ENCODE measurements at places on chromosomes 6 and 20.

DNA sequence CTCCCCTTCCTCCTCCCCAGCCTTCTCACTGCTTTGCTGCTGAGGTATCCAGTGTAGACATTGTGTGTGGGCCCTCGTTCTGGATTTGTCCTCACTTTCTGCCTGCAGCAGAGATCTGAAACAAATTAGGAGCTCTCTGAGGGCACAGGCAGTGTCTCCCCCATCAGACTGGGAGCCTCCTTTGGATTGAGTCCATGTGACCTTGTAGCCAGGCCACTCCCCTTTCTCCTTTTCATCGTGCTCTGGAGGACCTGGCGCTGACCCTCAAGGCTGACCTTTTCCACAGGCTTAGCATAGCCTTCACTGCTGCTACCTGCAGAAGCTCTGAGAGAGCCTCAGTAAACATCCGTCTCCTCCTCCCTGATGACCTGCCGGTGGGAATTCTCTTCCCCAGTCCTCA, 26.2 kb downstream of the VEGFA start:
- no peak for DNase-seq

DNA sequence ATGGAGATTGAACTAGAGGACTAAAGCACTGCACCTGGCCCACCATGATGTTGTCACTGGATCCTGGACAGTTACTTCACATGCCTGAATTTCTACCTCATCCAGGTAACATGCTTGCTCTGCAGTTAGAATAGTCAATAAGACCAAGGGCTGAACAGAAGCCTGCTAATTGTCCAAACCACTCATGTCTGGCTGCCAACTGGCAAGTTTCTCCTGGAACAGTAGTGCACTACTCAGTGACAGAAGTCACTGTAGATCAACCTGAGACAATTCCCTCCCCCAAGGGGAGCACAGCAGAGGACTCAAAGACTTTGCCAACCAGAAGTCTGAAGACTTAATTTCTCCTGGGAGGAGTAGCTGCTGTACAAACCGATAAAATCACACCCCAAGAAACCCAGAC, 454.6 kb upstream of the MARCKS start:
- DNase-seq: no peak

GRCh38 chr6:82711105-82711827, 347.6 kb downstream of the TPBG start:
- DNase-seq: no peak

DNA sequence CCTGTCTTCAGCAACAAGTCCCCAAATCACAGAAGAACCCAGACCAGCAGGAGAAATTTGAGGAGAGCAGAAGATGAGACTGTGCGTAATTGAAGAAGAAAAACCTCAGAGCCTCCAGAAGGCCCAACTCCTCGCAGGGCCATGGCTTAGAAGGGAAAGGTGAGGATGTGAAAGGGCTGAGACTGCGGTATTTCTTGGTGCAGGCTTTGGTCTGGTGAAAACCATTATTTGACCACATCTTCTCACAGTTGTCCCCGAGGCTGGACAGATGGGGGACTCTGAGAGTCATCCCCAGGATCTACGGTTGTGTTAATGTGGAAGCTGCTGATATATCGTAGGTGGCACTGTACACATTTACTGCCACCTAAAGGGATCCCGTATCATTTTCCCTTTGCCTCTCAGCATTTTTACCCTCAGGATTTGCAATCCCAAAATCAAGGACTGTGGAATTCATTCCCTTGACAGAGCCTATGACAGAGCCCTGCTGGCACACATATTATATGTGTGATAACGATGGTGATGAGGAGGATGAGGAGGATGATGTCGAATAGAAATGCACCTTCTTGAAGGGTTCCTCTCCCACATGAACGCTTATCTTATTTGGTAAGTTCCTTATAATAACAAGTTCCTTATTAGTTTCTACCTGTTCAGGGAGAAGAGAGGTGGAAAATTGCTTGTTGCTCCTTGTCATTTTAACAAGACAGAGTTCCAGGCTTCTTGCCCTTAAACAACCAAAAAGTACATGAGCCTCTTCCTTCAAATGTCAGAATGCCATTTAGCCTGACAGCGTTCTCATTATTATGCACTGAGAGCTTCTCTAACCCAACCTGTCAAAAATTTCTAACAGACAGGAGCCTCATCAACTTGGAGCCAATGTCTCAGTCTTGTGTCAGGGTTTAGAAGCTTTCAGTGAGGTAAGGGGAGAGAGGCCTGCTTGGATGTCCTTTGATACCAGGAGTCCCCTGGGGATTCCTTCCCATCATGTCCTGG, 135.8 kb downstream of the PXDC1 start:
- no peak for DNase-seq

GRCh38 chr6:117138920-117139319, 126.4 kb upstream of the VGLL2 start:
- DNase-seq: no peak

DNA sequence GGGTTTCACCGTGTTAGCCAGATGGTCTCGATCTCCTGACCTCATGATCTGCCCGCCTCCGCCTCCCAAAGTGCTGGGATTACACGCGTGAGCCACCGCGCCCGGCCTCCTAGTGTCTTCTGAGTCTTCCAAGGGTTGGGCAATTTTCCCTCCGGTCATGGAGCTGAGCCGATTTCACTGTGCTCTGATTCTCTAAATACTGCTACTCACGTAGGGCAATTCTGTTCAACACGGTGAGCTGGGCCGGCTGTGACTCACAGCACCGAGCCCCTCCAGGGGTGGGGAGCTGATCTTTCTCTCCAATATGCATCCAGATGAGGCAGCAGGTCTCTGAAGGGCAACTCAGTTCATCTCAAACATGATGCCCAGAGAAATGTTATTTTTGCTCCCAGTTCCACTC, 71.6 kb upstream of the CD93 start:
- no peak for DNase-seq

DNA sequence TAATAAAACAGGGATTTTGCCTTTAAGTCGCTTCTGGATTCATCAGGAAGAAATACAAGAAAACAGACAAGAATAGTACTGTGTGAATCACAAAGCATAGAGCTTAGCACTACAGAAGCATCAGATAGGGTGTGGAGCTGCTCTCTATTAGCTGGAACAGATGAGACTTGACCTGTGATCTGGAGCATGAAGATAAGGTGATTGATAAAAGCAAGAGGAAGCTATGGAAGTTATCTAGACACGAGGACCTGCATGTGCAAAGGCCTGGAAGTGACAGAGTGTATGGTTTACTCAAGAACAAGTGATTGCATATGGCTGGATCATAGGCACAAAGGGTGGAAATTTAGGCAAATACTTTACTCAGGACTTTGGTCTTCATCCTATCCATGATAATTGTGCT, 112.9 kb upstream of the MLIP start:
- no peak for DNase-seq

- DNase-seq: no peak
Observed at GRCh38 chr6:139533573-139534471, 159.4 kb upstream of the CITED2 start.

DNA sequence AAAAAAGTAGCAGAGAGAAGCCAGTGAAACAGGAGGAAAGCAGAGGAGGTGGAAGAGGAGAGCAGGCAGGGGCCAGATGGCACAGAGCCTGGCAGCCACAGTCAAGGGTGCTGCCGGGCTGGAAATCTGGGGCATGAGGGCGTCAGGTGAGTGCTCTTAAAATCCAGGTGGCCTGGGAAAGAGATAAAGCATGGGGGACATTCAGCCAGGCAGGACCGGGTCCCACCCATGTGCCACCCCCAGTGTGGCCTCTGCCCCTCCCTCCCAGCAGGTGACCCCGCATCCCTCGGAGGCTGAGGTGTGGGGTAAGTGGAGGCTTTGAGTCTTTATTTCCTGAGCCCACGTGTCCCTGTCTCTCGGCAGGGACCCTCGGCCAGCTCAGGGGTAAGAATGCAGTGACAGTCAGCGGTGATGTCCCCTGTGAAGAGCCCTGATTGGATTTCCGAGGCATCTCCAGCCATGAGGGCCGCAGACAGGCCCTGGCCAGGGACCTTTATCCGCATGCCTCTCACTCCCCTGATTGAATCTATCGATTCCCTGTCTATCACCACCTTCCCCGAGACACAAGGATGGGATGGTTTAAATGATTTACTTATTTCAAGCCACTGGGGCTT, 33.8 kb upstream of the SULF2 start:
- no peak for DNase-seq

DNA sequence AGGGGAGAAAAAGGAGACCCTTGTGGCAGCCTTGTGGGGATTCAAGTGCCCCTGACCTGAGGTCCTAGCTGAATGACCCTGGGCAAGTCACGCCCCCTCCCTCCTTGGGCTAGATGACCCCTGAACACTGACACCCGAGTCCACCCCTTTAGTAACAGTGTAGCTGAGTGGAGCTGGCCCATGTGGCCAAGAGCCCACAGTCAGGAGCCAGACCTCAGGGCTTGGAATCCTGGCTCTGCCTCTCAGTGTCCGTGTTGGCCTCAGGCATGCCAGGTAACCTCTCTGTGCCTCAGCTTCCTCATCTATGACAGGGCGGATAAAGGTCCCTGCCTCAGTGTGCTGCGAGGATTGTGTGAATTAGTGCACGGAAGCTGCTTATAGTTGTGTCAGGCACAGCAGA, 14.3 kb downstream of the IP6K3 start:
- no peak for DNase-seq

GRCh38 chr6:21780141-21780540, 186.6 kb downstream of the SOX4 start:
- no peak for DNase-seq

- DNase-seq: no peak
Observed at GRCh38 chr6:170224694-170225660, 65.9 kb downstream of the DLL1 start.

GRCh38 chr6:159959165-159959975, 9.5 kb upstream of the IGF2R start:
- no peak for DNase-seq

GRCh38 chr20:36349384-36350170, 43.4 kb downstream of the DLGAP4 start:
- DNase-seq: no peak

DNA sequence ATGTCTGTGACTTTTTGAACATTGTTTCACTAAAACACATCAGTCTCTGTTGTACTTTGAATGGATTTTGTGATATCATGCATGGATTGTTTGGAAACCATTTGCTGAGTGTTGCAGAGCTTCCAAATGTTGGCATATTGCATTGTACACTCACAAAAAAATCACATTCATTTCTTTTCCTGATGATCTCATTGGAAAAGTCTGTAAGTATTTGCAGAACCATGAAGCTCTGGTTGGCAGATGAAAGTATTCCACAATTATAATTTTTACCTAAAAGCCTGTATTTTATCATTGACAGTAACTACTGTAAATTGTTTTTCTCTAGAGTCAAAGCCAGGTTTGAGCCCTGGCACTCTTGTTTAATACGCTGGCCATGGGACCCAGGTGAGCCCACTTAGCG, 42.1 kb downstream of the VAPB start:
- DNase-seq: no peak

GRCh38 chr6:37354526-37355384, 972 bp downstream of the RNF8 start:
- peak; percentile 33 for DNase-seq

- no peak for DNase-seq
Observed at GRCh38 chr6:104421650-104422049, 438.1 kb downstream of the HACE1 start.

- DNase-seq: no peak
Observed at GRCh38 chr20:6034134-6034969, 19.5 kb downstream of the LRRN4 start.

DNA sequence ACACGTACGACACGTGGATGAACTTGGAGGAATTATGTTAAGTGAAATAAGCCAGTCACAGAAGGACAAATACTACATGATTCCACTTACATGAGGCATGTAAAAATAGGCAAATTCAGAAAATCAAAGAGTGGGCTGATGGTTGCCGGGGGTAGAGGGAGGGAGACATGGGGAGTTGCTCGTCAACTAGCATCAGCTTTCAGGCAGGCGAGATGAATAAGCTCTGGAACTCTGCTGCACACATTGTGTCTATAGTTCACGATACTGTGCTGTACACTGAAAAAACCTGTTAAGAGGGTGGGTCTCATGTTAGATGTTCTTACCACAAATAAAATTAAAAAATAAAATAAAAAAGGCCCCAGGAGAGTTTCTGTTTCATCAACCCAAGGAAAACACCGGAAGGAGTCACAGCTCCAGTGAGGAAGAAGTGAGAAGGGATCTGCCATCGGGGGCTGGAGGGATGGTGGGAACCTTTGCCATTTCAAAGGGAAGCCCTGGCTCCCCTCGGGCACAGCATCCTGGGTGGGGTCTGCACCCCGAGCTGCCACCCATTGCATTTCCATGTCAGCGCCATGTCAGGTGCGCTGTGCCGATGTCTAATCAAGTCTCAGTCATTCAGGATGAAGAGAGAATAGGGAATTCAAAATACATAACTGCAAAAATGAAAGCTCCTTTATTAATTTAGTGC, 98.3 kb downstream of the SLC22A23 start:
- no peak for DNase-seq

- DNase-seq: no peak
Observed at GRCh38 chr20:59030911-59031563, 1.1 kb downstream of the ATP5F1E start.

GRCh38 chr20:51331481-51331880, 211.0 kb downstream of the NFATC2 start:
- no peak for DNase-seq

DNA sequence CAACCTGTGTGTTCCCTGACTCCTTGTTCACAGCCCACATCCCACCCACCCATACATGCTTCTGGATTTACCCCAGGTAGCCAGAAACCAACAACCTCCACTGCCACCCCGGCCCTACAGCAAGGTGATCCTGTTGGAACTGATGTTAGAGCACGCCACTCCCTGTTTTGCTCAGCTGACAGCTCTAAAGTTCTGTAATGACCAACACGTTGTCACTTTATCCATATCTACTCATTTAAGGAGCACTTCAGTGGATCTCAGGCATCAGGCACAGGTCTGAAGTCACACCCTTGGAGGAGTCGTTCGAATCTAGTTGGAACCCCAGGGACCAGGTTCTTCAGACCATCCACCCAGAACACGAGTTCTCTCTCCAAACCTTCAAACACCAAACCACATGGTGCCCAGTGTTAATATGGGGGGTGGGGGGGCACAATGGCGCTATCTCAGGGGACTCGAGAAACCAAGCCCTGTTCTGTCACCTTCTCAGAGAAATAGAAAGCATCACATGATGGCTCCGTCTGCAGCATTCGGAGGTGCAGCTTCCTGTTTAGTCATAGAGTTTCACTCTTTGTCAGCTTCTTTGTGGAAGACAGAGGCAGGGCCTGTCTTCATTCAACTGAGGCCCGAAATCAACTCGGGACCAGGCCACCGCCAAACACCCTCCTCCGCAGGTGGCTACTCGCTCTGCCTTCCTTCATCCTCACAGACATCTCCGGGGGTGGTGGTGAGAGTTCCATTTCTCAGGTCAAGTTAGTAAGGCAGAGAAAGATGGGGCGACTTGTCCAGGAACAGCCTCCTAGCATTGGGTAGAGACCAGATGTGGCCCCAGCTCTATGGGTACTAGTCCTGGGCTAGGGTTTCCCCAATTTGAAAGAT, 142.2 kb downstream of the NFATC2 start:
- DNase-seq: no peak
